ENCODE measurements at places on chromosomes 2 and 18.

DNA sequence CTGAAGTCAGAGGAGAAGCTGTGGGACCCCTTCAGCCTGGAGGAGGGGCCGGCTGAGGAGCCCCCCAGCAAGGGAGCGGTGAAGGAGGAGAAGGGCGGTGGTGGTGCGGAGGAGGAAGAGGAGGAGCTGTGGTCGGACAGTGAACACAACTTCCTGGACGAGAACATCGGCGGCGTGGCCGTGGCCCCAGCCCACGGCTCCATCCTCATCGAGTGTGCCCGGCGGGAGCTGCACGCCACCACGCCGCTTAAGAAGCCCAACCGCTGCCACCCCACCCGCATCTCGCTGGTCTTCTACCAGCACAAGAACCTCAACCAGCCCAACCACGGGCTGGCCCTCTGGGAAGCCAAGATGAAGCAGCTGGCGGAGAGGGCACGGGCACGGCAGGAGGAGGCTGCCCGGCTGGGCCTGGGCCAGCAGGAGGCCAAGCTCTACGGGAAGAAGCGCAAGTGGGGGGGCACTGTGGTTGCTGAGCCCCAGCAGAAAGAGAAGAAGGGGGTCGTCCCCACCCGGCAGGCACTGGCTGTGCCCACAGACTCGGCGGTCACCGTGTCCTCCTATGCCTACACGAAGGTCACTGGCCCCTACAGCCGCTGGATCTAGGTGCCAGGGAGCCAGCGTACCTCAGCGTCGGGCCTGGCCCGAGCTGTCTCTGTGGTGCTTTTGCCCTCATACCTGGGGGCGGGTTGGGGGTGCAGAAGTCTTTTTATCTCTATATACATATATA, 46.0 kb downstream of the BOLA3 start:
- DNase-seq = no peak

DNA sequence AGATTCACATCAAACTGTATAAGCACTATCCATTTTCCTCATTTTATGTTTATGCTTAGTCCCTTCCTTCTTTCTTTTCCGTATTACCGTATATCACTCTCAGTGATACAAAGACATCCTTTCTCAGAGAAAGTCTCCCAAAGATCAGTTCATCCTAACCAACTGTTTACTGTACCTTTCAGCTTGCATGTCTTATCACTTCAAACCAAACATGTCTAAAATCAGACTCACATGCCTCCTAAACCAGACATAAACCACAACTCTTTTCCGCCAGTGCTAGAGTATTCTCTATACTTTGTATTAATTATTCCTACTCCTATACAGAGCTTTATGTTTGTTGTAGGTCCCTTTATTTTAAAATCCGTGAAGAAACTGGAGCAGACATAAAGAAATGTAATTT, 41.5 kb downstream of the KCMF1 start:
- no peak for DNase-seq

GRCh38 chr2:26735883-26736588, 28.0 kb upstream of the SLC35F6 start:
- DNase-seq = no peak

GRCh38 chr2:73904952-73905351, 12.1 kb downstream of the ACTG2 start:
- DNase-seq = no peak

DNA sequence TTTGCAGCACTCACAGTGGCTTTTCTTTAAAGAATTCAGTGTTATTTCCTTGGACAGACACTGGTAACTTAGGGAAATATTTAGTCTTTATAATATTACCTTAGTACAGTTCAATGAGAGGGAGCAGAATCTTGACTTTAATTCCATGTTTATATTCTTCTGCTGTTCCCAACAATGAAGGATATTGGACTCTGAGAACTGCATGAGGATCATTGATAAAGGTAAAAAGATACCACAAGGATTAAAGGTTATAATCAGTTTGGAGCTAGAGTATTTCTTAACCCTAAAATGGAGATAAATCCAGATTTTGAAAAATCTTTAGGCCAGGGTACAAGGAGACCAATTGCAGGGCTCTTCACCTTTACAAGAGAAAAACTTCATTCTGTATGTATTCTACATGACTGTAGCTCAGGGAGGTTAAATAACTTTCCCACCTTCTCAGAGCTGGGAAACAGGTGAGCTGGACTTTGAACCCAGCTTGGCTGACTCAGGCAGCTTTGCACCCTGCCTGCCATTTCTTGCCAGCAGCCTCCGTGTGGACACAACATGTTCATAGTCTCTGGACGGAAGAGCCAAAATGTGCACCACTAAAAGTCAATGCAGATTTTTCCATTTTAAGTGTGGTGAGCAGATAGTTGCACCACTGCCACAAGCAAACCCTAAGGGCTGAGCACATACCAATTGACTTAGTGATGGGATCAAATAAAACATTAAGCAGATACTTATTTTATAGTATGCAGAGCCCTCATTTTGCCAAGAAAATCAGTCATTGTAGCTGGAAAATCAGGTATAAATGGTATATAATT, 26.7 kb downstream of the UPP2 start:
- no peak for DNase-seq

- DNase-seq = no peak
Observed at GRCh38 chr2:109438146-109438545, 175.6 kb downstream of the SEPTIN10 start.

GRCh38 chr2:135916207-135916606, 40.0 kb upstream of the MCM6 start:
- DNase-seq = peak; percentile 70

Data from CD4-positive, alpha-beta T cell treated with Interleukin-12 subunit alpha and Interleukin-12 subunit beta, for 1 hour (primary cell).